ENCODE measurements at places on chromosomes 12 and 14.
A peak's percentile ranks its signal among the peaks of the same experiment; 100 is the strongest.

GRCh38 chr12:129788506-129789084 lies 115.2 kb downstream of the TMEM132D start:
- no peak for DNase-seq

GRCh38 chr12:79673354-79673753 lies 17.4 kb downstream of the PAWR start:
- DNase-seq = no peak

DNA sequence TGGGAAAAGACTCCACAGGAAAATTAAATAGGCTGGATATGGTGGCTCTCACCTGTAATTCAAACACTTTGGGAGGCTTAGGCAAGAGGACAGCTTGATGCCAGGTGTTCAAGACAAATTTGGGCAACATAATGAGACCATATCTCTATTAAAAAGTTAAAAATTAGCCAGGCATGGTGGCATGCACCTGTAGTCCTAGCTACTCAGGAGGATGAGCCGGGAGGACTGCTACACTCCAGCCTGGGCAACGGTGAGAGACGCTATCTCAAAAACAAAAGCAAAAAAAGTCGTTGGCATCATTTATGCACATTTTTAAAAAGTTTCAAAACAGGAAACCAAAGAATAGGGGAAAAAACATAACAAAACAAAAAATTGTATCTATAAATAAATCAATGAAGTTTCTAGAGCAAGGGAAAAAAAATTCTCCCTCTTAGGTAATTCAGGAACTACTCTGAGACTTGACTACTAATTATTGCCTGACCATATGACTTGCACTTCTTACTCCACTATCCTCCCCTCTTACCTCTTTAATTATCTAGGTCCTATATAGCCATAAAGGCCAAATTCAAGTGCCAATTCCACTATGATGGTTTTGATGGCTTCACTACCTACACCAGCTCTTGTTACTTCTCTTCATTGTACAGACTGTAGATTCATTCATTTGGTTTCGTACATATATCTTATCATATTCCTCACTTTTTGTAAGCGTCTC lies 1.6 kb downstream of the METTL3 start:
- no peak for DNase-seq

DNA sequence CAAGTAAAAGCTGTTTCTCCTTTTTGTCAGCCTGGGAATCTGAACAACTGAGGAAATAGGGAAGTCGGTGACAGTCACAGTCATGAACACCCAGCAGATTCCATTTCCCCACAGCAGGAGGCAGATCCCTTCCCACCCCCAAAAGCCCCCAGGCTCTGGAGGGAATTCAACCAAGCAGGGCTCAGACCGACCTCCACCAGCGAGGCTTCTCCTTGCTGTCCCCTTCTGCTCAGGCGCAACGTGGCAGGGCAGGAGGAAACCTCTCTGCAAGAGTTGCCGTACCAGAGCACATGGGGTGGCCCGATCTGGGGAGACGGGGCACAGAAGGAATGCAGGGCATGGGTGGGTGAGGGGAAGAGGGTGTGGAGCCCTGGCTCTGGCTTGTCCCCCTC lies 319 bp downstream of the GALNT6 start:
- DNase-seq = peak; percentile 7

GRCh38 chr12:51374361-51374760 lies 16.8 kb downstream of the GALNT6 start:
- DNase-seq = no peak

DNA sequence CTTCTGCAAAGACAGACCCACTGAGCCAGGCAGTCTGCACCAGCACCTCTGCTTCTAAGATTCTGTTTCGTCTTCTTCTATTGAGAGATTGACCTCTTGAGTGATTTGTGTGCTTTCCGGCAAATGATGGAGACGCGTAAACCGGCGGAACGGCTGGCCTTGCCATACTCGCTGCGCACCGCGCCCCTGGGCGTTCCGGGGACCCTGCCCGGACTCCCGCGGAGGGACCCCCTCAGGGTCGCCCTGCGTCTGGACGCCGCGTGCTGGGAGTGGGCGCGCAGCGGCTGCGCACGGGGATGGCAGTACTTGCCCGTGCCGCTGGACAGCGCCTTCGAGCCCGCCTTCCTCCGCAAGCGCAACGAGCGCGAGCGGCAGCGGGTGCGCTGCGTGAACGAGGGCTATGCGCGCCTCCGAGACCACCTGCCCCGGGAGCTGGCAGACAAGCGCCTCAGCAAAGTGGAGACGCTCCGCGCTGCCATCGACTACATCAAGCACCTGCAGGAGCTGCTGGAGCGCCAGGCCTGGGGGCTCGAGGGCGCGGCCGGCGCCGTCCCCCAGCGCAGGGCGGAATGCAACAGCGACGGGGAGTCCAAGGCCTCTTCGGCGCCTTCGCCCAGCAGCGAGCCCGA lies 703 bp downstream of the ASCL4 start:
- DNase-seq = no peak

DNA sequence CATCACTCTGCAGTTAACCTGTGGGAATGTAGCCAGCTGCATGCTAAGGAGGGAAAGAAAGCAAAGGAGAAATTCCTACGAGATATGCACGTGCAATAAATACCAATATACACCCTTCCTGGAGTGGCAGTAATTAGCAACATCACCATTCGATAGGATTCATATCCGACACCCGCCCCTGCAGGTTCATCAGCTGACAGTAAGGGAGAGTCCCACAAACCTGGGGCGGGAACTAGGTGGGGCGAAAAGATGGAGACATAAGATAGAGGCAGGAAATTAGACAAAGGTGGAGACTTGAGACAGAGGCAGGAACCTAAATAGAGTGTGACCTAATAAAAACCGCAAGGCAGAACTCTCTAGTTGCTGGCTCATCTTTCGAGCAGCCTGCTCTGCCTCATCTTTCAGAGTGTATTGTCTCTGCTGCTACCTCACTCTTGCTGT lies 51.6 kb downstream of the PLEKHG3 start:
- DNase-seq = peak; percentile 61

- no peak for DNase-seq
Measured at GRCh38 chr12:118052324-118053070, 8.5 kb downstream of the WSB2 start.

GRCh38 chr14:101473045-101473729 lies 88.1 kb upstream of the DIO3 start:
- DNase-seq = no peak

DNA sequence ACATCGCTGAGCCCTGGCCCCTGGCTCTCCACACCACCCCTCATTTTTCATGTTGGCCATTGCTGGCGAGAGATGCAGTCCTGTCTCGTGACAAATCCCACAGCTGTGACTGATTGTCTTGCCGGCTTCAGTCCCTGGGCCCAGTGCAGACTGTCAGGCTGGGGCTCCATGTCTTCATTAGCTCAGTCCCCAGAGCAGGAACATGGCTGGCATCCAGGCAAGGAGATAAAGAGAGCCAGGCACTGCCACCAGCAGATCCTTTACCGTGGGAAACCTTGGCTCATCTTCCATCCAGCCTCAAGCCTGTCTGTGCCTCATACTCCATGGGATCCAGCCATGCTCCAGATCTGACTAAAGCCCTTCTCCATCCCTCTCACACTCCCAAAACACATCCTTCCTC lies 284.7 kb upstream of the FKBP4 start:
- DNase-seq = no peak

DNA sequence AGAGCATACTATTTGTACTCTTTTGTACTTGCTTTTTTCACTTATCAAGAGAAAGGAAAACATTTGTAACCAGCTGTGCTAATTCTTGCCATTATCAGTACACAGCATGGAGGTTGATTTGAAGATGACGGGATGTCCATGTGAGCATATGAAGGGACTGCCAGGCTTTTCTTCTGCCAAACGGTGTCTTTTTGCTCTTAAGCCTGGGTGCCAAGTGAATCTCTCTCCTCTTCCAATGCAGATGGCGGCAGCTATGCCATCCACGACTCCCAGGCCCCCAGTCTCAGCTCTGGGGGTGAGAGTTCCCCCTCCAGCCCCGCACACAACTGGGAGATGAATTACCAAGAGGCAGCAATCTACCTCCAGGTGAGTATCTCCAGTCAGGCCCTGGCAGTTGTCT lies 38.9 kb downstream of the TPCN1 start:
- DNase-seq = no peak

- peak; percentile 23 for DNase-seq
Measured at GRCh38 chr14:23568600-23569331, 1.2 kb upstream of the AP1G2 start.

DNA sequence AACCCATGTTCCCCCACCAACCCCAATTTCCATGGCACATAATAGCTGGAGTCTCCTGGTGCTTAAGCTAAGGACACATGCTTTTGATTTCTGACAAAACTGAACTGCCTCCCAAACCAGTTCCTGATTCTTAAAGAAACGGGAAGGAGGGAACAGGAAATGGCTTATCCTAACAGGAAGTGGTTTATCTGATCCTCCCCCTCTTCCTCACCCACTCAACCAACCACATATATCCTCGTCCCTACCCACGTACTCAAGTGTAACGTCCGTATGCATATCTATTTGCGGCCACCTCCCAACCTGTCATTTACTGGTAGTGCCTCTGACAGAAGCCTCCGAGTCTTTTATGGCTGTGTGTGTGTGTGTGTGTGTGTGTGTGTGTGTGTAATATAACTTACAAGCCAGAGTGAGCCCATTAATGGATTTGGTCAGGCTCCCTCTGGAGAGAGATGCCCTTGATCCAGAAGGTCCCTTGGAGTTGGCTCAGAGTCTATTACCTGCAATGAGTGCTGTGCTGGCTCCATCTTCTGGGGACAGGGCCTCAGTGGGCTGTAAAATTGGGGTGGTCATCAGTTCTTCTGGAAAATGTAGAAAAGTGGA lies 7.7 kb downstream of the DAZAP2 start:
- DNase-seq = peak; percentile 57

DNA sequence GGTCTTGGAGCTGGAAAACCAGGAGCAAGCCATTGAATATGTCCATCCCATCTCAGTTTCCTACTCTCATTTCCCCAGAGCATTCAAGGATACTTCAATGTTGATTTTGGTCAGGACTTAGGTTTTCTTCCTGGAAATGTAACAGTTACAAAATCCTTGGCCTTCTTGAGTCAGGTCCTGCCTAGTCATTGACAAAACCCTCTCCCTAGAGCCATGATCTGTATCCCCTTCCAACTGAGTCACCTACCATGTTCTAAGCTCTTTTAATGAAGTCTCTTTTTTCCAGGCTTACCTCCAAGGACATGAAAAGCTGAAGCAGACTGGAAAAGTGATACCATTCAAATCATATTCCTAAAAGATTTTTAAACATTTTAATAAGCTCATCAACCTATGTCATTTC lies 549.2 kb downstream of the GALC start:
- no peak for DNase-seq

- DNase-seq = no peak
Measured at GRCh38 chr12:79444089-79444488, 246.7 kb downstream of the PAWR start.

- DNase-seq = no peak
Measured at GRCh38 chr14:81018251-81018650, 62.8 kb downstream of the TSHR start.

DNA sequence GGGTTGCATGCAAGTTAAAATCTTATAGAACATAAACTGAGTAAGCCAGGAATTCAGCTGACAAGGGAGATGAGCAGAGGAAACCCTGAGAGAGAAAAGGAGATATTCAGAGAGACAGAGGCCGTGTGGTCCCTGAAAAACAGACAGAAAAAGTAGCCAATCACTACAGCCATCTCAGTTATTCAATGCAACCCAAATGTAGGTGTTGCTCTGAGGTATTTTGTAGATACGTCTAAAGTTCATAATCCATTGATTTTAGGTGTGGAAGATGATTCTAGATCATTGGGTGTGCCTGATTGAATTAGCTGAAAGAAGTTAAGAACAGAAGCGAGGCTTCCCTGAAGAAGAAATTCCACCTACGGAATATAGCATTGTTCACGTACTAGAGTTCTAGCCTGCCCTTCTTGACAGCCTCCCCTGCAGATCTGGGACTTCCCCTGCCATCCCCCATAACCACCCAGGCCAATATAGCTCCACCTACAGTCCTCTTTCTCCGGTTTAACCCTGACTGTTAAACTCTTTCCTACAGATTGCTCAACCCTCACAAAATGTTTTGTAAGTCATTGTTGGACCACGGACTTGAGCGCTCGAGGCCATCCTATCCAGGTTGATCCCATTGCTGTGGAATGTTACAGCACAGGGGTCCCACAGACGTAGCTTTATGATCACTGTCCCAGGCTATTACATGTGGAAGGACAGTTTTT lies 21.7 kb downstream of the AICDA start:
- DNase-seq = no peak

- DNase-seq = no peak
Measured at GRCh38 chr12:108650083-108650482, 16.4 kb upstream of the SELPLG start.

DNA sequence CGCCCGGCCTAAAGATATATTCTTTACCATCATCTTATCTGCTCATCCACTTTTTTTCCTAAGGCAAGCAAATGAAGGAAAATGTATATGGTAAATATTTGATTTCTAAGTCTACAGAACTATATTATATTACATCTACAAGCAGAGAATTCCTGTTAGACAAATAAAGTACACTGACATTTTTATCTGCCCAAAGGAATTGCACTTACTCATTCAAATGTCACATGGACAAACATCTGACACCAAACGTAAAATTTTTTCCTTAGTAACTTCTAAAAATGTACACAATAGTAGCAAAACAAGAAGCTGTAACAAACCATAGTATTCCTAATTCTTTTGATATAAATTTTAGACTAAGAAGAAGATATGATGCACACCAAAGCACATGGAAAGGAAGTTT lies 51.0 kb downstream of the SPPL3 start:
- no peak for DNase-seq

DNA sequence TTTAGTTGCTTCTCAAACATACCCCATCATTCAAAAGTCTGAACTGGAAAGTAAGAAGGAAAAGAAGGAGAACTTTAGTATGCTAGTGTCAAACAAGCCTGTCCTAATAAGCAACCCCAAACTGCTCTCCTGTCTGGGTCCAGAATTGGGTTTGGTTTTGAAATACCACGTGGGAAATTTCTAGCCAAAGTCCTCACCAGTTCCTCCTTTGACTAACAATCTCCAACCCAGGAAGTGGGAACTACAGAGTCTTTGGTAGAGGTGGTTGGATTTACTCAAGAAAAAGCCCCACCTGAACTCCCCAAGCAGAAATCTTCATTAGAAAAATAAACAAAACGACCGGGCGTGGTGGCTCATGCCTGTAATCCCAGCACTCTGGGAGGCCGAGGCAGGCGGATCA lies 17.4 kb upstream of the EIF4B start:
- no peak for DNase-seq

- no peak for DNase-seq
Measured at GRCh38 chr14:51981218-51981854, 8.0 kb upstream of the RTRAF start.

GRCh38 chr14:99774556-99775307 lies 18.5 kb upstream of the EML1 start:
- DNase-seq = no peak

DNA sequence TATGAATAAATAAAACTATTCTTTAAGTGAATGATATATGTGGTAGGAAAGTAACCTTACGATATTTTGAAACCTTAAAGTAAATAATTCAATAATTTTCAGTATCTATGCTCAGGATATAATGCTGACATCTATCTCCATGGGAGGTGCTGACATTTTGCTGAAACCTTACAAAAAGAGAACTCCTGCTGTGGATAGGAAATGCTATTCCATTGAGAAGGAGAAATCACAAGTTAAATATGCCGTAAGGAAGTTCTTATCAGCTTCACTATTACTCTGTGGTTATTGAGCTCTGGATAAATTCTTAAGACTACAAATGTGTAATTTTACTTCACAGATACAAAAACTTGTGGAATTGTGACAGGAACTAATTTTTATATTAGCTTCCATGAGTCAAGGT lies 722.1 kb downstream of the TMTC2 start:
- DNase-seq = no peak

GRCh38 chr12:106301611-106302321 lies 767 bp upstream of the TCP11L2 start:
- DNase-seq = peak; percentile 88

GRCh38 chr14:74207943-74208342 lies 31.3 kb upstream of the VSX2 start:
- DNase-seq = no peak

All from CD4-positive, alpha-beta T cell treated with Interferon gamma for 1 hour (primary cell).